ENCODE measurements at places on chromosomes 16 and 17. TPM values are rescaled to one million over a fixed set of nuclear protein-coding genes. Genes with fewer than 3 reads are reported as not detected.

- no peak for DNase-seq
These were observed 3.6 kb upstream of the RCVRN start for GRCh38 chr17:9908649-9909042.

DNA sequence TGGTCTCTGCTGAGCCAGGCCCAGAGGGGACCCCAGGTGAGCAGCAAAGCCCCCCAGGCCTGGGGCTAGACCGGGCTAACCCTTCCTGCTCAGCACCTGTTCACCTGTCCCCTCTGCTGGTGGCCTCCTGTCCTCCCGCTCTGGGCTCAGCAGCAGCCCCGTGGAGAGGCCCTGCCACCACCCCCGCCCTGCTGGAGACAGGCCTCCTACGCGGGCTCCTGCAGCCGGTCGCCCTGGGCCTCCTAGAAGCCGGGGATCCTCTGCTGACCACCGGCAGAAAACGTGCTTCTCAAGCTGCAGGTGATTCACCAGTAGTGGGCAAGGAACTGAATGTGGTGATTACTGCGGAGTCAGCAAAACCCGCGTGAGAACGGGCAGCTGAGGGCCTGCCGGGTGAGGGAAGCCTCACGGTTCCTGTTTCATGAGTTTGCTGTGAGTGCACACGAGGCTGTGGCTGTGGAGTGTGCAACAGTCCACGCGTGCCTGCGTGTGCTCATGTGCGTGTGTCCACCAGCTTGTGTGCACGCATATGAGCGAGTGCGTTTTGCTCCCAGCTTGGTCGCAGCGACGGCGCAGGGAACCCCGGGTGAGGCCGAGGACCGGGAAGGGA, 792 bp downstream of the SECTM1 start:
- DNase-seq: no peak

- no peak for DNase-seq
These were observed 210.0 kb upstream of the GSE1 start for GRCh38 chr16:85402910-85403692.

Gene CDC42EP4
- 55.2 TPM for total RNA-seq

DNA sequence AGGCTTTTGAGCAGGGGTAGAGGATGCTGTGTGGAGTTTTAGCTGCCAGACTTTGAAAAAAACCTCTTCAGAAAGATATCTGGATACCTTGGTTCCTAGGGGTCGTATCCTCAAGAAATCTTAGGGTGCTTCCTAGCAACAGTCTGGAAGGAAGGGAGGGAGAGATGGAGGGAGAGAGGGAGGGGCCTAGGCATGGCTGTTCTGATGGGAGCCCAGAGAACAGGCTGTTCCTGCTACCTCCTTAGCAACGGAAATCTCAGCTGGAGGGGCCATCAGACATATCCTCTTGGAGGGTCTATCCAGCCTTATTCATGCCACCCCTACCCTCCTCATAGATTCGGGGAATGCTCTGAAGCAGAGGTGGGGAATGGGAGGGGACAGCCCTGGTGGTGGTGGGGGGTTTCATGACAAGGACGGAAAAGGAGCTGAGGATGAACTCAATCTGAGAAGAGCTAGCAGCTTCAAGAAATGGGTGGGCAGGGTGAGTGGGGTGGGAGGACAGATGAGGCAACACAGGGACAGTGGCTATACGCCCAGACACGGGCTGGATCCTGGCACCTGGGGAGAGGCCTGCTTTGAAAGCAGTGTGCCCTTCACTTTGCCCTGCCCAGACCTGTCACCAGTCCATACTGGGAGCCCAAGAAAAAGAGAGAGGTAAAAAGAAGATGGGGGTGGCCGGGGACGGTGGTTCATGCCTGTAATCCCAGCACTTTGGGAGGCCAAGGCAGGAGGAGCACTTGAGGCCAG, 2.9 kb upstream of the THRA start:
- DNase-seq: no peak

GRCh38 chr17:4658478-4659305, 17.2 kb upstream of the ALOX15 start:
- no peak for DNase-seq

DNA sequence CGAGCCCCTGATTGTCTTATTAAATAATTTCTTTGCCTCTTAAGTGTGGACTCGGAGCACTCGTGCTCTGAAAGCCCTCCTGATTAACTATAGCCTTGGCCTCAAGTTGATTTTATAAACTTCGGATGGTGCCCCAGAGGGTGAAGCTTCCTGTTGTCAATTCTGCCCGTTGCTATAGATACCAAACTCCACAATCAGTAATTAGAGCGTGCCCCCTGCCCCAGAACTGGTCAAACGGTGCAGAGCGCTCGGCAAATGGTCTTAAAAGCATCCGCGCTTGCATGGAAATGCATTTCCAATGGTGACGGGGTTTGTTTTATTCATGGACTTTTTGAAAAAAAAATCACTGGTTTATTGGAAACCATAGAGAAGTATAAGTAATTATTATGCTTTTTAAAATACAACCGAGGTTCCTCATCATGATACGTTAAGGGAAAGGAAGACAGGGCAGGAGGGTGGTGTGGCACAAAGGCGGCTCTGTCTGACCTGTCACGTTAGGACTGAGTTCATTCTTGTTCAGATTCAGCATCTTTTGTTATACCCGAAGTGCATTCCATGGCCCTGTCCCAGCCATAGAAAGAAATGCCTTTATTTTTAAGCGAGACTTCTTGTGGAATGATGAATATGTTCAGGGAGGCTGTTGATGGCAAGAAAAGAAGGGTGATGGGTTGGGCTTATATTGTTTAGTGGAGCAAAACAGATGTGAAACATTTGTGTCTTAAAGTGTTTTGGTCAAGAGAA, 476.4 kb downstream of the MAF start:
- no peak for DNase-seq

DNA sequence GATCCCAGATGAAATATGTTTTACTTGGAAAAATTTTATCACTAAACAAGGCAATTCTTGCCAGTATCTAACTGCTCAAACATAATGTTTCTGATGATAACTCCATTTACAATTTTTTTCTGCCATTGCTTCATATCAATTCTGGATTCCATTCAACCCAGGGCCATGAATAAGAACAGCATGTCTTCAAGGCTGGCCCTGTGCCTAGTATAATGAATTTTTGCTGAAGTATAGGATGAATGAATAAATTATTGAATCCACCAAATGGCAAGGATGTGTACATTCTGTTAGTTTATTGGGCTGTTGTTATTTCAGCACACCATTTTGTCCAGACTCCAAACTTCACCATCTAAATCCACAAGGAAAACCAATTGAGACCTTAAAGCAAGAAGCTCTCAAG, 414.7 kb downstream of the HS3ST3B1 start:
- no peak for DNase-seq

- peak; percentile 61 for DNase-seq
These were observed 47.3 kb downstream of the ZCCHC14 start for GRCh38 chr16:87445486-87445885.

- DNase-seq: no peak
These were observed 36.5 kb downstream of the CACNG1 start for GRCh38 chr17:67080804-67081203.

Gene SPATA22
- total RNA-seq: not detected

GRCh38 chr16:83940630-83941378, 12.2 kb upstream of the OSGIN1 start:
- DNase-seq: no peak

DNA sequence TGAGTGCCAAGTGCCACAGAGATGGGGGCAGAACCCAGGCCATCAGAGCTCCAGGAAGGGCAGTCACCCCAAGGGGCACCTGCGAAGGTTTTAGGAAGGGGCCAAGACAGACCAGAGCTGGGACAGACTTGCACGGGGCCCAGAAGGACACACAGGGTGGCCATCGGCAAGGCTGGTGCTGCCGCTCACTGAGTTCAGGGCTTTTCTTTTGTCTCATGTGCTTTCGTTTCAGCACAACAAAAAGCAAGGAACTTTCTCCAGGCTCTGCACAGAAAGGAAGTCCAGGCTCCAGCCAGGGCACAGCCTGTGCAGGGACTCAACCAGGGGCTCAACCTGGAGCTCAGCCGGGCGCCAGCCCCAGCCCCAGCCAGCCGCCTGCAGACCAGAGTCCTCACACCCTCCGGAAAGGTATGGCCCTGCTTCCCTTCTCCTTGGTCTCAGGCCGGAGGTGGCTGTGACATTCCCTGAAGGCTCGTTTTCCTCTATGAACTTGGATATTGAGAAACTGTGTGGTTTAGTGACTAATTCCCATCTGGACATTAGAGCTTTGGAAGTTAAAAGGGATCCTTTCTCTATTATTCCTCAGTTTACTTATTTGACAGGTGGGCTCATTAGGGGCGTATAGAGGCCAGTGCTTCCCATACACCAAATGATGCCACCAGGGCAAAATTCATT, 37.9 kb downstream of the ELAC2 start:
- no peak for DNase-seq

DNA sequence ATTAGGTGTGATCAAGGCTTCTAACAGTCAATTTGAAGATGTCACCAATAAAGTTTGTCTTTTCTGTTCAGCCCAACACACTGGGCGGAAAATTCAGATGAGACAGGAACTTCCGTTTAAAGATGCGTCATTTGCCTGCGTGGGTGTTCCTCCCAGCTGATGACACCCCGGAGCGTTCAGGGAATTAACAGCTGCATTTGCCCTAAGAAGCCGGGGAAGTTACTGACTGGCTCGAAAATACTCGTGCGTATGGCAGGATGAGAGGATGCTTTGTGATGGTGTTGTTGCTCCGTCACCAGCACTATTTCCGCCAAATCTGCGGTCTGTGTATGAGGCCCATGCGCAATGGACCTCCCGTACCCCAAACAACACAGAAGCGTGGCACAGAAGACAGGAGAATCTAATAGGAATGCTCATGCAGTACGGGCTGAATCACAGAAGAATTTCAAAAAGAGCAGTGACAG, 11.9 kb upstream of the PVALEF start:
- DNase-seq: peak; percentile 79

Gene CSF3
- not detected for total RNA-seq

DNA sequence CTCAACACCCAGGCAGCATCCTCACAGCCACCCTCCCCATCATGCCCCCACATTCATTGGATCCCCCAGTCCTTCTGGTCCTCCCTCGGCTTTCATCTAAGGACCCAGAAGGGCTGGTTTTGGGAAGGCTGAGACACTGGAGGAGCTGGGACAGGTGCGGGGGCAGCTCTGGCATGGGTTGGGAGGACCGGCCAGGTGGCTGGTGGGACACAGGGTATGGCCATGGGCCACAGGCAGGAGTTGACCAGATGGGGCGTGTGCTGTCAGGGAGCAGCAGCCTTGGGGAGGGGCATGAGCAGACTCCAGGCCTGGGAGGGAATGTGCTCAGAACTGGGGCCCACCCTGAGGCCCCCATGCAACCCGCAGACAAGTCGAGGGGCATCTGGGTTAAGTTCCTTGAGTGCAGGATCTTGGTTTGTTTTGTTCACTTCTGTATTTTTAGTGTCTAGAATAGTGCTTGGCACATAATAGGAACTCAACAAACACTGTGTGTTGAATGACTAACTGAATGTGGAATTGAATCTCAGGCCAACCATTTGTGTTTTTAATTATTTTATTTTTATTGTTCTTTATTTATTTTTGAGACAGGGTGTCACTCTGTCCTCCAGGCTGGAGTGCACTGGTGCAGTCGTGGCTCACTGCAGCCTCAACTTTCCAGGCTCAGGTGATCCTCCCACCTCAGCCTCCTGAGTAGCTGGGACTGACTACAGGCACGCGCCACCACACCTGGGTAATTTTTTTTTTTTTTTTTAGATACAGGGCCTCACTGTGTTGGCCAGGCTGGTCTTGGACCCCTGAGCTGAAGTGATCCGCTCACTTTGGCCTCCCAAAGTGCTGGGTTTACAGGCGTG, 5.6 kb downstream of the P2RX1 start:
- no peak for DNase-seq

GRCh38 chr17:33927732-33928133, 327.4 kb upstream of the CCL2 start:
- DNase-seq: no peak

GRCh38 chr16:4697848-4698291, 4.5 kb downstream of the NUDT16L1 start:
- no peak for DNase-seq
